ENCODE measurements at places on chromosomes 4 and X.

DNA sequence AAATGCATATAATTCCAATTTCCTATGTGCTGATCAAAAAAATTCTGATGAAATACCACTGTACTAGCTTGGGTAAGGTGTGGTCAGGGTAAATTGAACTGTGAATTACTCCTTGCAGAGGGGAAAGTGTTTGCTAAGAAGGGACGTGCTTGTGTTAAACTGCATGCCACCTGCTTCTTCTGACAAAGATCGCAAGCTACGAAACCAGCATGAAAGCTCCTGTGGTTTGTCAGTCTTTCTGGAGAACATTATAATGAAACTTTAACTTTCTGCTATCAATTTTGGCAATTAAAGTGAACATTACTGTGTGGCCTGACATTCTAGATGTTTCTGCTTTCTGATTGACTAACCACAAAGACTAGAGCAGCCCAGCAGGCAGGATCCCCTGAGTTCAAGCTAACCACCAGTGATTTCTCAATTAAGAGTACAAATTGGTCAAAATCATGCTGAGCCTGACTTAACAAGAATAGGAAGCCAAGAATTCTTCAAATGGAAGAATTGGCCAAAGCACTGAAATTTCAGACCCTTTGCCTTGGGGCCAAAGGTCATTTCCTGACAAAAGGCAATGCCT is 239.0 kb downstream of the SLITRK2 start:
- DNase-seq, result no peak

DNA sequence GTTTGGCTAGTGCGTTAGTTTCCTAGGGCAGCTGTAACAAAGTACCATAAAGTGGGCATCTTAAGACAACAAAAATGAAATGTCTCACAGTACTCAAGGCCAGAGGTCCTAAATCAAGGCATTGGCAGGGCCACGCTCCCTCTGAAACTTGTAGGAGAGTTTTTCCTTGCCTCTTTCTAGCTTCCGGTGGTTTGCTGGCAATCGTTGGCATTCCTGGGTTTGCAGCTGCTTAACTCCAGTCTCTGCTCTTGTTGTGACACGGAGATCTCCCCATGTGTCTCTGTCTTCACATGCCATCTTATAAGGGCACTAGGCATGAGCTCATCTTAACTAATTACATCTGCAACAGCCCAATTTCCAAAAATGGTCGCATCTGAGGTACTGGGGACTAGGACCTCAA is 362.0 kb upstream of the BOD1L1 start:
- DNase-seq, result no peak

- no peak for DNase-seq
These were observed 88.4 kb downstream of the GPR143 start for GRCh38 chrX:9677098-9677739.

DNA sequence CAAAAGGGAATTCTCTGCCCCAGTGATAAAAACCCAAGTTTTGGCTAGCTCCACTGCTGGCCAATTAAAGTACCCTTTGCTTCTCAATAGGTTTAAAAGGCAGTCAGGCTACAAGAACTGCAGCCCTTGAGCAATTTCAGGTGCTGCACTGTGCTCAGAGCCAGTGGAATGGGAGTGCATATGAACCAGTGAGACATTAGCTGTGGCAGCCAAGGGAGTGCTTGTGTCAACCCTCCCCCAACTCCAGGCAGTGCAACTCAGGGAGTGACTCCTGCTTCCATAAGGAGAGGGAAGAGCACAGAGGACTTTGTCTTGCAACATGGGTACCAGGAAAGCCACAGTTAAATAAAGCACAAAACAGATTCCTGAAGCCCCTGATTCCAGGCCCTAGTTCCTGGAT is 61.6 kb upstream of the VAMP7 start:
- DNase-seq, result no peak

GRCh38 chr4:162909952-162910351 is 256.7 kb downstream of the NAF1 start:
- DNase-seq, result no peak

DNA sequence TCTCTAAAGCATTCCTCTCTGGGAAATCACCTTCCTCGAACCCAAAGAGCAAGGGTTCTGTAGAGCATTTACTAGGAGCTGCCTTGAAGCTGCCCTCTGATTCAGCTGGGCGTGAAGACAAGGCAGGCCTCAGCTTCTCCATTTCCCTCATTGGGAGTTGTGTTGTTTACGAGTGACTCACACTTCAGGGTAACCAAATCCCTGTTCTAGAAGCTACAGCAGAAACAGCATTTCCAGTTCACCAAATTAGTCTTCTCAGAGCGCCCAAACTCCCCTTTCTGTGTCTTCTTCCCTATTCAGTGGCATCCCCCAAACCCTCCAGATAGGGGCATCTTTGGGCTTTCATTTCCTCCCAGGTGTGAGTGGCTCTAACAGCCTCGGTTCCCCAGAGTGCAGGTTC is 863 bp upstream of the XPNPEP2 start:
- no peak for DNase-seq

DNA sequence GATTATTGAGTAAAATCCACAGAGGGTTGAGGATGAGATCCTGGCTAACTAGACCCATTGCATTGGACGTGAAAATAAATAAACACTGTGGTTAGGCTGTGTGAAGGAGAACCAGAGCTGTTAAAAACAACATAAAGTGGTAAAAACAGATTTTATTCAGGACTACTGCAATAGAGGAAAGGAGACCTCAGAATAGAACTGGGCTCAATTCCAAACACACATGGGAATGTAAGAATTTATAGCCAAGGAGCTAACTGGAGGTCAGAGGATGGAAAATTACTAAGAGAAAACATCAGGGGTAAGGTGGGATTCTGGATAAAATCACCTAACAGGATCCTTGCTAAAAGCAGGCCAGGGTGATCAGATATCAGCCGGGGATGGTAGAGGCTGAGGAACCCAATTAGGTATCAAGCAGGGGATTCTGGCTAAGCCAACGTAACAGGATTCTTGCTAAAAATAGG is 112.4 kb downstream of the RNF150 start:
- no peak for DNase-seq

GRCh38 chr4:27921231-27921630 is 1060.6 kb downstream of the STIM2 start:
- no peak for DNase-seq

DNA sequence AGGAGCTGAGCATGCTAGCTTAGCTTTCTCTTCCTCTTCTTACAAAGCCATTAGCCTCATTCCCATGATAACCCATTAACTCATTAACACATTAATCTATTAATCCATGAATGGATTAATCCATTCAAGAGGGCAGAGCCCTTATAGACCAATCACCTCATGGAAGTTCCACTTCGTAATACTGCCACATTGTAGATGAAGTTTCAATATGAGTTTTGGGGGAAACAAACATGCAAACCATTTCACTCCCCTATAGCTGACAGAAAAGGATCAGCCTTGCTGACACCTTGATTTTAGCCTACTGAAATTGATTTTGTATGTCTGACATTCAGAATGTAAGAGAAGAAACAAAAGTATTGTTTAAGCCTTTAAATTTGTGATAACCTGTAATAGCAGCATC is 251.8 kb upstream of the GALNTL6 start:
- DNase-seq, result no peak

DNA sequence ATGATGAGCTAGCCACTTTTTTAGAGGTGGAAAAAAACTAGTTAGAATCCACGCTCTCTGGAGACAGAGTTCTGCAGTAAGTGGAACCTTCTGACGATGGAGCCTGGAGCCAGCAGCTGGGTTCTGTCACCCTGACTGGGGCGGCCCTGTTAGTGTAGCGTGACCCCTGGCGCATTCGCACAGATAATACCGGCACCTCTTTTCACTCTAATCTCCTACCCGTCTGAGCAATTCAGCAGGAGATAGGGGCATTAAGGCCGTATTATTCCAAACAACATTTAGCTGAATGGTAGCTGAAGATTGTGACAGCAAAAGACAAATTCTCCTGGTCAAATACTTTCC is 292.6 kb downstream of the FBXO8 start:
- peak; percentile 82 for DNase-seq

DNA sequence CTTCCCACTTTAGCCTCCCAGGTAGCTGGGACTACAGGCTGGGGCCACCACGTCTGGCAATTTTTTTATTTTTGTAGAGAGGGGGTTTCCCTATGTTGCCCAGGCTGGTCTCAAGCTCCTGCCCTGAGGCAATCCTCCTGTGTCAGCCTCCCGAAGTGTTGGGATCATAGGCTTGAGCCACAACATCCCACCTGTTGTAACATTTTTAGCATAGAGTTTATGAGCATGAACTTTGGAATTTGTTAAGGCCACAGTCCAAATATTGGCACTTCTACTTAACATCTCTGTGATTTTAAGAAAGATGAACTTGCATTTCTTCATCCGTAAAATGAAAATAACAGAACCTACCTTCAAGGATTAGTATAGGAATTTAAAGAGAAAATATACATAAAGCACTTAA is 445.6 kb downstream of the IQCM start:
- no peak for DNase-seq

DNA sequence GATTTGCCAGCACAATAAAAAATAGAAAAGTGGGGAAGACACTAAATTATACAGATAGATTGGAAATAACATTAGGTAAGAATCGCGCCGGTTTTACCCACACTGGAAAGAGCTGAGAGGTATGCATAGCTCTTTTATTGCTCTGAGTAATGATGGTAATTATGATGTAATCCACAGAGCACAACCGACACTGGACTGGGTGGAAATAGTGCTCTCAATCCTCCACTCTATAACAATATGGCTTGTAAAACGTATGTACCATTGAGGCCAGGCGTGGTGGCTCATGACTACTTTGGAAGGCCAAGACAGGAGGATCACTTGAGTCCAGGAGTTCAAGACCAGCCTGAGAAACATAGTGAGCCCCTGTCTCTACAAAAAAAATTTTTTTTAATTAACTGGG is 104.3 kb upstream of the RAPGEF2 start:
- DNase-seq, result no peak

DNA sequence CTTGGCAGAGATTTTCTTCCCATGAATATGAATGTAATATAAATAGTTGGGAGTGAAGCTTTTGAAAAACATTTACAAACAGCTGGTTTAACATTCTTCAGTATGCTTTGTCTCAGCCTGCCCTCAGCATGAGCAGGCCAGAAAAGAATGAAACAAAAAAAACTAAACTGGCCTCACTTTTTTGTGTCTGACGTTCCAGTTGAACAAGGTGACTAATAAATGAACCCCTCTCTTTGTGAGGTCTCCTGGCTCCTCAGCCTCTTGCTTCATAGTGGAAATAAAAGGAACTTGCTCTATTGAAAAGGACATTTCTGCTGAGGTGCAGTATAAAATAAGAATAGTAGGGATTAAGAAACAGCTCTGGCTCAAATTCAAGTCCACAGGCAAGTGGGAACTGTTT is 9.4 kb downstream of the CHST7 start:
- no peak for DNase-seq

DNA sequence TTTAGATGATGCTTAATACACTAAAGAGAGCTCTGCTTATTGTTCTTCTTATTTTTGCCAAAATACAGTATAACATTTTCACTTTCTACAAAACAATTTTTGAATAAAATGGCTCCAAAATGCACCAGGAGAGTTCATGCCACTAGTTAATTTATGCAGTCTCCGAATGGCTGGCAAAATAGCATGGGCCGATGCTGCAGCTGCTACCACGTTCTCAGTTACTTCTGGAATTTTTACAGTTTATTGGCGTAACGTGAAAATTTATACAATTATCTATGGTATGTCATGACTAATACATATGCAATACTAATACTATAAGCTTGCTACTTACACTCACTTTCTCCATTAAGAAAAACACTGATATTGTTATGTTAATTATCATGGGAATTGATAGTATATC is 16.5 kb downstream of the KLHL13 start:
- DNase-seq, result no peak

DNA sequence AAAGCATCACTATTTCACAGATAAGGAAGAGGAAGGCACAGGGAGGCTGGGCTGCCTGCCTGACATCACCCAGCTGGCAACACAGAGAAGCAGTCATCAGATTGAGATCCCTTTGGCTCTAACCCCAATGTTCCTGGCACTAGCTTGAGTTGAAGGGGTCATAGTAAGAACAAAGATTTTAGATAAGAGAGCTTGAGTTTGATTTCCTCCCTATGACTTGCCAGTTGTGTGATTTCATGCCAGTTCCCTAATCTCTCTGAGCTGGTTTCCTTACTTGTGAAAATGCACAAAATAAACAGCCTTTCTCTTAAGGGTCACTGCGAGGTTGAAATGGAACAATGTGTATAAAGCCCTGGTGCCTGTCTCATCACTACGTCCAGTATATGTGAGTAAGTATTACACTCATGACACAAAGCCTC is 475.4 kb upstream of the HS3ST1 start:
- peak; percentile 35 for DNase-seq

DNA sequence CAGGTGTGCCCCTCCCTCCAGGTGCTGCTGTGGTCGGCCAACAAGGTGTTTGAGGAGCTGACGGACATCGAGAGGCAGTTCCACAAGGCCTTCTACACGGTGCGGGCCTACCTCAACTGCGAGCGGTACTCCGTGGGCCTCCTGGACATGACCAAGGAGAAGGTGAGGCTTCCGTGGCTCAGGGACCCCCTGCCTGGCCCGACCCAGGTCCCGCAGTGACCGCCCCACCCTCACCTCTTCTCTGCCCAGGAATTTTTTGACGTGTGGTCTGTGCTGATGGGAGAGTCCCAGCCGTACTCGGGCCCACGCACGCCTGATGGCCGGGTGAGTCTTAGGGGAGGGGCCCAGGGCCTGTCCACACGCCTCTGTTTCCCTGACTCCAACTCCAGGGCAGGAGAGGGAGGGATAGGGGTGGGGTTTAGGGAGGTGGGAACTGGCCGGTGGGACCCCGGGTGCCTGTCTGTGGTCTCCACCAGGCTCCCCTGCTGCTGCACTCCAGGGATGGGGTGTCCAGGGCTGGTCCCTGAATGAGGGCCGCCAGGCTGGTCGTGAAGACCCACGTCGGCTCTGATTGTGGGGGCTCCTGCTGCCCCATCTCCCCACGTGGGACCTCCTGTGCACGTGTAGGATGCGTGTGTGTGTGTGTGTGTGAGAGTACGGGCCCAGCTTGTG is 20.1 kb downstream of the ATP5ME start:
- no peak for DNase-seq

- DNase-seq, result no peak
These were observed 559.3 kb upstream of the ZFP42 start for GRCh38 chr4:187436251-187436650.

DNA sequence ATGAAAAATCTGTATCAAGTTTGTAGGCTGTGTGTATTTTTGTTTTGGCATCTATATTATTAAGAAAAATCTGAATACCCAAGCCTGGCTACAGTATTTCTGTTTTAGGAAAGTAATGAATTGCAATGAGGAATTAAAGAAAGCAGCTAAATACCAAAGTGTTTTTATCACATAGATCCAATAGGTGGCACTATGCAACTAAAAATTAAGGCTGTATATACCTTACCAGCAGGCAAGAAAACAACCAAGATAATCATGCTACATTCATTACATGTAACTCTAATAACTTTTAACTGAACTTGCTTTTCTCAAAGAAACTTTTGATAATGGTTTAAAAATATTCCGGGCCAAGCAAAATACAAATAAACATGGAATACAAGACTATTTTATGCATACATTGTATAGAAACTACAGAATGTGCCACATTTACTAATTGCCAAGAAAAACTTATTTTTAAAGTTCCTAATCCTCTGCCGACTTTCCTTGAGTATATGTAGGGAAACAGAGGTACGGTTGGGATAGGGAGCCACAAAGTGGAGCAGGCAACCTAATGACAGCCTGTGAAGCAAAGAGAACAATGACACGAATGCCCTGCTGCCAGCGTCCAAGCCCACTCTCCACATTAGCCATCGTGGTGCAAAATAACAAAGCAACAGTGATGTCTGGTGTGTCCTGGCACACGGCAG is 63.7 kb downstream of the SEC24D start:
- DNase-seq, result no peak
